Upper lobe of right lung (tissue), 1 donor: ENCODE measurements at places on chromosomes 6 and 20. TPM values are rescaled to one million over a fixed set of nuclear protein-coding genes. Genes with fewer than 3 reads are reported as not detected.

DNA sequence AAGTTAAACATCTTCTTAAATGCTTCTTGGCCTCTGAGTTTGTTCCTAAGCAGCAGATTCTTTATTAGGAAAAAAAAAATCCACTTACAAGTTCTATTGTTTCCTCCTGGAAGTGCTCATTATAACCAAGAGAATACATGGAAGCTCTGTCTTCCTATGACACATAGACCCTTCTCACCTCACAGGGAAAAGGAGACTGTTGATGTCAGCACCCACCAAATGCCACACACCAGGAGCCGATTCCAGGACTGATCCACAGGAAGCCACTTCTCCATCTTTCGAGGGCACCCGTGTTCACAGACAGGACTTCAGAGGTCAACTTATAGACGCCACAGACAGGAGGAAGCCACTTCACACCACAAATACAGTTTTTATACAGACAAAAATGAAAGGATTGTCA is 13.4 kb upstream of the BNIP5 start:
- H3K4me1 ChIP-seq, result no peaks in the 10 kb centered on the region
- peak overlapping the region; percentile 55 for H3K27ac ChIP-seq
- peak; percentile 7 for DNase-seq
- no peaks in the 10 kb centered on the region for H3K36me3 ChIP-seq

DNA sequence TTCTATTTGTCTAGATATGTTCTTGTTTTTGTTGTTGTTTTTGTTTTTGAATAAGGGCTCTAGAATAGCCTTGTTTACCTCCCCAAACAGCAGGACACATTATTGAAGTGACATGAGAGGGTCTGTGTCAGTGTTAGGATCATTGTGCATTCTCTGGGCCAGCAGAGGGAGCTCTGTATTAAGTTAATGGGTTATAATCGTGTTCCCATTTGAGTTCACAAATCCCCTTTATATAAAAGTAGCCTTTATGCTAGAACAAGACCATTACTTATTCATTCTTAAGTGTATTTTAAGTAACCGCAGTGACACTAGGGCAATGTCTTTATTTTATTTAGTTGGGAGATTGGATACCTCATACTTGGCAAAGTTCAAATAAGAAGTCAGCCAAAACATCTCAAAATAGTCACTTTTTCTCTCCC is 44.8 kb downstream of the STK4 start:
- H3K4me1 ChIP-seq, result no peaks in the 10 kb centered on the region
- no peak for DNase-seq
- no peak overlapping the region for H3K27ac ChIP-seq
- H3K27me3 ChIP-seq, result no peaks in the 10 kb centered on the region
- peaks cover 85% of the 10 kb centered on the region for H3K36me3 ChIP-seq

- no peak overlapping the region for H3K27ac ChIP-seq
- H3K27me3 ChIP-seq, result no peaks in the 10 kb centered on the region
- no peaks in the 10 kb centered on the region for H3K36me3 ChIP-seq
- H3K4me1 ChIP-seq, result no peaks in the 10 kb centered on the region
- no peak overlapping the region for H3K4me3 ChIP-seq
Observed at GRCh38 chr6:38901802-38902522, 146.6 kb upstream of the GLP1R start.

DNA sequence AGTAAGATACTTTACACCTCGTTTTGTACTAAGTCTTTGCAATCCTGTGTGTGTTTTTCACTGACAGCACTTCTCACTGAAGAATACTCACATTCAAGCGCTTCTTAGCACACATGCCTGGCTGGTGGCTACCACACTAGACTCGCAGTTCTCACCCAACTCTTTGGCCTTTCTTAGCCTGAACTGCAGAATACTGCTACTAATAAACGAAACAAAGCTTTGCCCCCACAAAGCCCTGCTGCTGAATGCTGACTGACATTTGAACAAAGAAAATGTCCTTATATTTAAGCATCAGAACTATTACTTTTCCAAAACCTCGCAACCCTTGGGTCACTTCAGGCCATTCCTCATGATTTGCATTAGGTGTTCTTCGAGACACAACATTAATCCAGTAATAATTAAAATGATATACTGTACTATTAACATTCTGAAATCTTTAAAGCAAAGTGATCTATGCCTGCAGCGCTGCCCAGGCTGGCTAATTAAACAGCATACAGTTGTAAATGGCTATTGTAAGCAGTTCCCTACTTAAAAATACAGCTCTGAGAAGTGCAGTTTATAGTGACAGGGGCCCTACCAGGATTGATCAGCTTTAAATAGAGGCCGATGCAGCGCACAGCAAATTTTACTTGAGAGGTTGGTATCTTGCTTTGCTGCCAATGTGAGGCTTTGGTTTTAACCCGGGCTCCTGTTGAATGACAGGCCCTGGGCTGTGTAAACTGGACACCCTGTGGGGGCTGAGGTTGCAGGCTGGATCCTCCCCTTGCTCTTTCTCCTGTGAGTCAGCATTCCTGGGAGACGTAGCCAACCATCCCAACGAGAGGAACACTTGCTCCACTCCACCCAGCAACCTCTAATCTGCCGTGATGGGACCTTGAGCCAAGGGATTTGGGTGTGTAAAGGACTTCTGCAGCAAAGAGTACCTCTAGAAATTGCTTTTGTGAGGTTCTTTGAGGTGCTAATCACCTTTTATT is 899.0 kb downstream of the TFAP2A start:
- no peaks in the 10 kb centered on the region for H3K27me3 ChIP-seq
- no peak overlapping the region for H3K27ac ChIP-seq
- DNase-seq, result no peak

- no peaks in the 10 kb centered on the region for H3K36me3 ChIP-seq
- no peak overlapping the region for H3K27ac ChIP-seq
- no peak overlapping the region for H3K4me3 ChIP-seq
- H3K27me3 ChIP-seq, result no peaks in the 10 kb centered on the region
- DNase-seq, result no peak
Observed at GRCh38 chr6:15026832-15027231, 219.0 kb upstream of the JARID2 start.

DNA sequence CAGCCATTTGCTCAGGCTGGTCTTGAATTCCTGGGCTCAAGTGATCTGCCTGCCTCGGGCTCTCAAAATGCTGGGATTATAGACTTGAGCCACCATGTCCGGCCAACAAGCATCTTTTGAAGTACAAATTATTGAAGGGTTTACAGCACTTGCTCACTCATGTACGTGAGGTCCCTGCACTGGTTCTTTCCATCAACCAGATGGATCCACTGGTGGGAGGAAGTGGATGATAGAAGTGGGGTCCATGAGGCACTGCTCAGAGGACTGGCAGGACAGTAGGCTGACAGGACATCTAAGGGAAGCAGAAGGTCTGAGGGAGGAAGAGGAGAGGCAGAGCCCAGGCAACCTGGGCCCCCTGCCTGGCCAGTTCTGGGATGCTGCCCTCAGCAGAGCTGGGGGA is 109.2 kb upstream of the NXT1 start:
- H3K27ac ChIP-seq, result no peak overlapping the region
- H3K4me1 ChIP-seq, result no peaks in the 10 kb centered on the region
- no peak overlapping the region for H3K4me3 ChIP-seq
- peak; percentile 5 for DNase-seq

DNA sequence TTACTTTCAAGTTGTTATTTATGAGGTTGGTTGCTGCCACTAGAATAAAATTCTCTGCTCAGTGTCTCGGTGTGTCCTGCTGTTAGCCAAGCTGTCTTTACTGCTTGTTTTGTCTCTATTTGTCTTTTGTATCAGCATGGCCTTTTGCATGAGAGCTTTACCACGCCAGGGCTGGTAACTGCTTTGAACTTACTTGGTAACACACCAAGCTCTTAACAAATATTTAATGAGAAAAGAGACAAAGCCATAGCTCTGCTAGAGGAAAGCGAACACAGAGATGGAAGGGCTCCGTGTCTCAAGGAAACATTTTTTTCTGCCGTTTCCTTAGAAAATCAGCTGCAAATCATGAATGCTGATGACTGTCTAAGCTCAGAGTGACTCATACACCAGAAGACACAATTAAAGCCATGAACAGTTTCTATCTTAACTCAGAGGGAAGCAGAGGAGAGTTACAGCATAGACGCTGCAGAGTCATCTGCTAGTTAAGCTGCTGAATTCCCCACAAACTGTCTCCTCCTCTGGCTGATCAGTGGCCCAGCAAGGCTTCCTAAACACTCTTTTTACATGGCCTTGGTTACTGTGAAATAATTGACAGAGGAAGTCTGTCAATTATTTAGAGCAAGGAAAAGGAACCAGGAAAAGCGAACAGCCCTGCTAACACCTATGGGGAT is 44.8 kb downstream of the AGPAT4 start:
- no peaks in the 10 kb centered on the region for H3K27me3 ChIP-seq
- no peak overlapping the region for H3K4me3 ChIP-seq
- H3K36me3 ChIP-seq, result peaks cover 8% of the 10 kb centered on the region
- no peak for DNase-seq

- H3K27me3 ChIP-seq, result no peaks in the 10 kb centered on the region
- no peaks in the 10 kb centered on the region for H3K4me1 ChIP-seq
- no peaks in the 10 kb centered on the region for H3K36me3 ChIP-seq
- H3K27ac ChIP-seq, result no peak overlapping the region
Observed at GRCh38 chr20:39698752-39699151, 736.6 kb downstream of the DHX35 start.

- no peak for DNase-seq
- H3K36me3 ChIP-seq, result no peaks in the 10 kb centered on the region
- no peak overlapping the region for H3K4me3 ChIP-seq
- H3K4me1 ChIP-seq, result peaks cover 7% of the 10 kb centered on the region
- no peak overlapping the region for H3K27ac ChIP-seq
Observed at GRCh38 chr6:43313813-43314212, 5.2 kb upstream of the CRIP3 start.

- peak; percentile 64 for DNase-seq
- H3K4me1 ChIP-seq, result no peaks in the 10 kb centered on the region
- no peak overlapping the region for H3K4me3 ChIP-seq
- no peaks in the 10 kb centered on the region for H3K36me3 ChIP-seq
Observed at GRCh38 chr20:58471193-58472164, 43.7 kb downstream of the APCDD1L start.

DNA sequence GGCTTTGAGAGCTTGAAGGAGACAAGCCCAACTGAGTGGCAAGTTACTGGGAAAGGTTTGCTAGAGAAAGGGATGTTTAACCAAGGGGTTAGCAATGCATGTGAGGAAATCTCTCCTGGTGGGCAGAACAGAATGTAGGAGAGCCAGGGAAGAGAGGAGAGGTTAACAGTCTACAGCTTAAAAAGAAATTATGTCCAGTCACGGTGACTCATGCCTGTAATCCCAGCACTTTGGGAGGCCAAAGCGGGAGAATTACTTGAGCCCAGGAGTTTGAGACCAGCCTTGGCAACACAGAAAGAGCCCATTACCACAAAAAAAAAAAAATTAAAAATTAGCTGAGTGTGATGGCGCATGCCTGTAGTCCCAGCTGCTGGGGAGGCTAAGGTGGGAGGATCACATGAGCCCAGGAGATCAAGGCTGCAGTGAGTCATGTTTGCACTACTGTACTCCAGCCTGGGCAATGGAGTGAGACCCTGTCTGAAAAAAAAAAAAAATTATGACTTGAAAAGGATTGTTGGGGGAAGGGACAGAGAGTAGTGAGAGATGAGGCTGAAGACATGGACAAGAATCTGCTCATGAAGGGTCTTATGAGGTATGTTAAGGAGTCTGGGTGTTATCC is 264.9 kb downstream of the TBC1D7 start:
- no peaks in the 10 kb centered on the region for H3K27me3 ChIP-seq
- H3K4me1 ChIP-seq, result peaks cover 5% of the 10 kb centered on the region
- no peaks in the 10 kb centered on the region for H3K36me3 ChIP-seq
- H3K27ac ChIP-seq, result no peak overlapping the region
- H3K4me3 ChIP-seq, result no peak overlapping the region

GRCh38 chr6:158006821-158007570 is 25.3 kb downstream of the SYNJ2 start:
- DNase-seq, result no peak
- peaks cover 49% of the 10 kb centered on the region for H3K4me1 ChIP-seq
- no peaks in the 10 kb centered on the region for H3K27me3 ChIP-seq
- no peak overlapping the region for H3K27ac ChIP-seq
- no peaks in the 10 kb centered on the region for H3K36me3 ChIP-seq

DNA sequence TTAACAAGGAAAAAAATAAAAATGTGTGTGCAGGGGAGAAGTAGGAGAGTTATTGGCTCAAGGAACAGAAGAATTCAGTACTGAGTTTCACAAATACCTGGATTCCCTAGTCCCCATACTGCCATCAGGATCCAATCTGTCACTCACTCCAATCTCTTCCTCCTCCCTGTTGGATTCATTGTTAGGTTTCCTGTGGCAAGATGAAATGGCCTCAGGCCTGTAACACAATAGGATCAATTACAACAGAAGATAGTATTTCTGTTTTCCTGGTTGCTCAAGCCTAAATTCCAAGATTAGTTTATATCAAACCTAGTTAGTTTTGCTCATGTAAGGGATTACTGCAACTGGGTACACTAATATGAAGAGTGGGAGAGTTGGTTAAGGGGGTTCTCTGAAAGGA is 24.4 kb downstream of the HCRTR2 start:
- no peak overlapping the region for H3K27ac ChIP-seq
- DNase-seq, result no peak
- H3K27me3 ChIP-seq, result no peaks in the 10 kb centered on the region
- no peaks in the 10 kb centered on the region for H3K36me3 ChIP-seq

- no peak overlapping the region for H3K27ac ChIP-seq
- no peak overlapping the region for H3K4me3 ChIP-seq
Observed at GRCh38 chr20:16313917-16314316, 259.3 kb downstream of the KIF16B start.

DNA sequence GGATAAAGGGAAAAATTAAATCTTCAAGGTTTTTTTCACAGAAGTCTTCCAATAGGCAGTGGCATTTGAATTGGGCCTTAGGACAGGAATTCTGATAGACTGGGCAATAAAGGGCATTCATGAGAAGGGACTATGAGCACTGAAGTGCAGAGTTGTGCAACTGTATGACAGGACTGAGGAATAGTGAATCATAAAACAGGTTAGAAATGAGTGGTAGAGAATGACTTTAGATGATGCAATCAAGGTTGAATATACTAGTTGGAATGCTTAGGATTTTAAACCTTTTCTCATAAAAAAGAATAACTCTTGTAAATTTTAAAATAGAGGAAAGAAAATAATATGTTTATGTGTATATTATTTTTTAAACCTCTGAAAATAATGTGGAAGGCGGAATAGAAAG is 944.7 kb downstream of the PHF3 start:
- no peaks in the 10 kb centered on the region for H3K27me3 ChIP-seq
- H3K4me1 ChIP-seq, result no peaks in the 10 kb centered on the region

DNA sequence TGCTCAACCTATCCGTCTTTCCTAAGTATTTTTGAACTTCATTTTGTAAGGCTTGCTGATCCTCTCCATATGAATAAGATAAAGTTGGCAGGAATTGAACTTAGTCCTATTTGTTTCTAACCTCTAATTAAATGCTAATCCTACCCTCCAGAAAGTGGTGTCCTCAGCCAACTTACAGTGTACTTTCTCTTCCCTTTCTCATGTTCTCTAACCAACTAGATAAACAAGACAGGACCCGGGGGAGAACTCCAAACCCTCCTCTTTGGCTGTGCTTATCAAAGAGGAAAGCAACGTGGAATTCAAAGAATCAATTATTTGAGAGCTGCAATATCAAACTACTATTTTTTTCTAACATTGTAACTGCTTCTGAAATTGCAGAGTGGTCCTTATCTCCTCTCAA is 56.5 kb upstream of the NRSN1 start:
- no peaks in the 10 kb centered on the region for H3K4me1 ChIP-seq
- DNase-seq, result no peak
- H3K27ac ChIP-seq, result no peak overlapping the region

The FRK gene
- 7.2 TPM for total RNA-seq

The RPS10 gene
- total RNA-seq, result 875 TPM

The EYS gene
- not detected for total RNA-seq

The SNAP91 gene
- total RNA-seq, result not detected

The FERMT1 gene
- total RNA-seq, result 2.4 TPM

The HAO1 gene
- not detected for total RNA-seq

The DUSP15 gene
- total RNA-seq, result 2.4 TPM

The MOXD1 gene
- total RNA-seq, result 24.0 TPM

The TASP1 gene
- total RNA-seq, result 17.1 TPM

The ZNF343 gene
- 8.3 TPM for total RNA-seq

The PAK5 gene
- 0.35 TPM for total RNA-seq

The PRICKLE4 gene
- 14.2 TPM for total RNA-seq
